Dorsolateral prefrontal cortex (tissue), 122 donors: ENCODE measurements at places on chromosomes 11 and 22.

GRCh38 chr11:14094481-14095037, 132.0 kb downstream of the SPON1 start:
- no peak for DNase-seq

DNA sequence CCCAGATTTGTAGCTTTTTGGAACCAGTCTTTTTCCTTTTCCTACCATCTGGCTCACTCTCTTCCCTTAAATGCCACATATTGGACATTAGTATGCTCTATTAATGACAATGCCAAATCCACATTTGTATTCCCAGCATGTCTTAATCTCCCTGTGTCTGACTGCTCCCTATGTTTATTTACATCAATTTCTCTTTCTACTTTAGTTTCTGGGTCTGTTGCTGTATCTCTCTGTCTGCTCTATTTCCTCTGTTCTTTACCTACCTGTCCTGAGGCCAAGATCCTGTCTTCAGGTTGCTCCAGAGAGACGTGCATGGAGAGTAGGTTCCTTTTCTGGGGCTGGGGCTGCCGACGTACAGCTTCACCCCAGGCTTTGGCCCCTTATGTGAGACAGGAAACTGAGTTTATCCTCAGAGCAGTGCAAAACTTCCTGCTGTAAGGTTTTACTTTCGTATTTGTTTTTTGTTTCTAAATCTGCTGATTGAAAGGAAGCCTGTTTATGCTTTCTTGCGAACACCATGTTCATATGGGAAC, 25.6 kb downstream of the OR2AG2 start:
- DNase-seq, result no peak

GRCh38 chr11:77144857-77145428, 16.9 kb downstream of the MYO7A start:
- no peak for DNase-seq

DNA sequence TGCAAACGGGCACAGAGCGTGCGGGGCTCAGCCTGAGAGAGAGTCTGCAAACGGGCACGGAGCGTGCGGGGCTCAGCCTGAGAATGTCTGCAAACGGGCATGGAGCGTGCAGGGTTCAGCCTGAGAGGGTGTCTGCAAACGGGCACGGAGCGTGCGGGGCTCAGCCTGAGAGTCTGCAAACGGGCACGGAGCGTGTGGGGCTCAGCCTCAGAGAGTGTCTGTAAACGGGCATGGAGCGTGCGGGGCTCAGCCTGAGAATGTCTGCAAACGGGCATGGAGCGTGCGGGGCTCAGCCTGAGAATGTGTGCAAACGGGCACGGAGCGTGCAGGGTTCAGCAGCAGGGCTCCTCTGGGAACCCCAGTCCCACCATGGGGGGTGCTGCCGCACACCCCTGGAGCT, 13.5 kb downstream of the PHRF1 start:
- DNase-seq, result no peak

DNA sequence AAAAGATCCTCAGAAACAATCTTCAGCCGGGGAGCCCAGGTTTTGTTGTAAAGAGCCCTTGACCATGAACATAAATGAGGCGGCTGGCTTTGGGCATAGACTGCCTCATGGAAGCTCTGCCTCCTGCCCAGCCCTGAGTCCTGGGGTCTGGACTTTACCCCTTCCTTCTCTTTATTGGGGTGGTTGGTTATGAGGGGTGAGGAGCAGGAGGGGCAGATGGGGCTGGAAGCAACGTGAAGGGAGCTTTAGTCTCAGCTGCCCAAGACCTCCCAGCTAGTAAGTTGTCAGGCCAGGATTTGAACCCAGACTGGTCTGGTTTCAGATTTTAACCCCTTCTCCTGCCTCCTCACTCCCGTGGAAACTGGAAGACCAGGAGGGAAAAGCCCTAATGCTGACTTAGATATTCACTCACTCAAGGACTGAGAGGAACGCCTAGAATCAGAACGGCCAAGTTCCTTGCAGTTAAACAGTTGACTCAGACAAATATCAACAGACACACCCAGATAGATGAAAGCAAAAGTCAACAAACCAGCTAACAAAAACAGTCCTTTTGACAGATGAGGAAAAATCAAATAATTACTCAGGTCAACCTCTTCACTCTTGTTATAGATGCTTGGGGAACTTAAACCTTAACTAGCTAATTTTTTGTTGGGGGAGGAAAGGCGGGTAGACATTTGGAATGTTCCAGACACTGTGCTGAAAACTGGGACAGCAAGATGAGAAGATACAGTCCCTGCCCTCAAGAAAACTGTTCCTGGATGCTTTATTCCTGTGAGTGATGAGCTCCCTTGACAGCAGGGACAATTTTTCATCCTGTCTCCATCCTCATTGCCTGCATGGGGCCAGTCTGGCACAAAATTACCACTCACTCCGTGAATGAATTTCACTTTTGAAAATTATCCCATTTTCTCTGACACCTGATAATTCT, 20.8 kb upstream of the ARRB1 start:
- DNase-seq, result no peak

- DNase-seq, result no peak
These were observed 13.2 kb downstream of the CARS1 start for GRCh38 chr11:3044004-3044403.

DNA sequence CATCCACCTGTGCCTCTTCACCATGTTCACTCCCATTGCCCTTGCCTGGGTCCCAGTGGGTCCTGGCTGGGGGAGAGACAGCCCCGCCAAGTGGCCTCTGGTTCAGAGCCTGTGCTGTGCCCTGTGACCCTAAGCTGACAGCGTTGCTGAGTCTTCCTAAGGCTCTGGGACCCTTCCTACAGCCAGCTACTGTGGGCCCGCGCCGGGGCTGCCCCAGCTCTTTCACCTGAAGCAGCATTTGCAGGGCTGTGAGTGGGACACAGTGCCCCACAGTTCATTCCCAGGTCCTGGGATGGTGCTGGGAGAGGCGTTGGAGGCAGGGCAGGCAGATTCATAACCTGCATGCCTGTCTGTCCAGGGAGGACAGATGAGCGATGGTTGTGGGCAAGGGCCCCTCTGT, 10.7 kb downstream of the TPCN2 start:
- no peak for DNase-seq

- DNase-seq, result no peak
These were observed 246.0 kb upstream of the TENM4 start for GRCh38 chr11:79686703-79687419.

GRCh38 chr11:105588001-105588400, 21.9 kb upstream of the GRIA4 start:
- DNase-seq, result no peak

DNA sequence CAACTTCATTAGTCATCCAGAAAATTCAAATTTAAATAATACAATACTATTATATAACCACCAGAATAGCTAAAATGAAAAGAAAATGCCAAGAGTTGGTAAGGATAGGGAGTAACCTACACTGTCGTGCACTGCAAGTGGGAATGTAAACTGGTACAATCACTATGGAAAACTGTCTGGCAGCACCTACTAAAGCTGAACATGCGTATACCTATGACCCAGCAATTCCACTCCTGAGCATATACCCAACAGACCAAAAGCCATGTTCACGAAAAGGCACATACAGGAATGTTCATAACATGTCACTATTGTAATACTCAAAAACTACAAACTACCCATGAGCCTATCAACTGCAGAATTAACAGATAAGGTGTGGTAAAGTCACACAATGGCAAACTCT, 32.7 kb downstream of the DENND5A start:
- no peak for DNase-seq

DNA sequence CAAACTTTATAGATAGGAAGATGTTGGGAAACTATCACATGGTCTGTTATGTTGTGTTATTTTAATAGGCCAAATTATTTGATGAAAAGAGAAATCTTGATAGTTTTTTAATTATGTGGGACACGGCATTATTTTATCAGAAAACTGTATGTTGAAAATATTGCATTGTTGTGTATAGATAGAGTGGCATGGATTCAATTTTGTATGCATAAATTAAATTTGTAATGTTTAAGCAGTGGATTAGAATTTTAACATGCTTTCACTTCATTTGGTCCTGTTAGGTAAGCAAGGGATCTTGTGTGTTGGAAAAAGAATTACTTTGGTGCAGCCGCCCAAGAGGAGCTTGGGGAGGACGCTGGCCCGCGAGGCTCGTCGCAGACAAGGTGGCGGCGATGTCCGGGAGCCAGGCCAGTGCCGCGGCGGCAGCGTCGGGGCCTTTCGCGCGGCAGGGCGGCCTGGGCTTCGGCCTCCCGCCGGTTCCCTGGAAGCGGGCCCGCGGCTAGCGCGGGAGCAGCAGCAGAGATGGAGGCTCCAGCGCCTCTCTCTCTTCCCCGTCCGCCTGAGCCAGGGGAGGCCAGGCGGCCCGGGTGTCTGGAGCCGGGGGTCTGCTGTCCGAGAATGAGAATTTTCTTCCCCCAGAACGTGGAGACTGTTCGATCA, 82.7 kb downstream of the GGT1 start:
- DNase-seq, result no peak

DNA sequence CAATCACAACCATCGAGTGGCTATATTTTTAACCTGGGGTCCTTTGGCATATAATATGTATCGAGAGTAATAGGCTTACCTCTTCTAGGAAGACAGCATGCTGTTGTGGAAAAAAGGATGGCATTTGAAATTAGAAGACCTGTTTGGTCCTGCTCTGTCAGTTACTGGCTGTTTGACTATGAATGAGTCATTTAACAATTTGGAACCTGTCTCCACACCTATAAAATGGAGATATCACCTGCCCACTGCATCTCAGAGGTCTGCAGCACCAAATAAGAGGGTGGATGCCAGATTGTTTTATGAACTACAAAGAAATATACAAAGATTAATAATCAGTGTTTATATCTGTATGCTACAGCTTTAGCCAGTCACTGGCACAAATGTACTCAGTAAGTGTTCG, 60.8 kb downstream of the SLC25A17 start:
- DNase-seq, result no peak

DNA sequence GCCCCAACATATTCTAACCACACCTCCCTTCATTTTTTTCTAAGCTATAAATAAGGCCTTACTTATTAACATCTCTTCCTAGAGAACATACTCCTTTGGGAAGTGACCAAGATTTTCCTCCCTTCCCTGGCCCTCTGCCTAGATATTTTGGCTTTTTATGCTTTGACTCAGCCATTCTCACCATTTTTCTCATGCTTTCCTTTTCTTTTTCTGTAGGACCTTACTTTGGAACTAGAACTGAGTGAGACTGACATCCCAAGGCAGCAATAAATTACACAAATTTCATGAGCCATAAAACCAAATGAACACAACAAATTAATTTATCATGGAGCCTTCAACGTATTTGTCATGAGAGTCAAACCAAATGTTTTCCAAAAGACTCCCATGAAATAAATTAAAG, 142.7 kb upstream of the CTSC start:
- DNase-seq, result no peak

- no peak for DNase-seq
These were observed 6.2 kb downstream of the SMTNL1 start for GRCh38 chr11:57543593-57543992.

DNA sequence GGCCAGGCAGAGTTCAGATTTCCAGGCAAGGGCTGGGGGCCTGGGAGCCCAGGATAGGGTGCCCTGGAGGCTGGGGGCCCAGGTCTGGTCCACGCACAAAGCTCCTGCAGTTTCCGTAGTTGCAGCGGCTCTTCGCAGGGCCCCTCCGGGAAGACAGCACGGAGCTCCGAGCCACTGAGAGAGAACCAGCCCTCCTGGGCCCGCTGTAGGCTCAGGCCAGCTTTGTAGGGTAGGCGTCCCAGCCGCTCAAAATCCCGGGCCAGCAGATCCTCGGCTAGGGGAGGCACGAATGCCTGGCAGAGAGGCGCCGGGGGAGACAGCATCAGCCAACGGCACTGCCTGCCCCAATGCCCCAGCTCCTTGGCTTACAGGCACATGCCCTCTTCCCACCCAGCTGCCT, 23.6 kb upstream of the PDE2A start:
- no peak for DNase-seq
